T1000 (cell line): ENCODE measurements at places on chromosomes 16 and 17.

GRCh38 chr17:333626-334396 lies 18.8 kb downstream of the RPH3AL start:
- DNase-seq: no peak

DNA sequence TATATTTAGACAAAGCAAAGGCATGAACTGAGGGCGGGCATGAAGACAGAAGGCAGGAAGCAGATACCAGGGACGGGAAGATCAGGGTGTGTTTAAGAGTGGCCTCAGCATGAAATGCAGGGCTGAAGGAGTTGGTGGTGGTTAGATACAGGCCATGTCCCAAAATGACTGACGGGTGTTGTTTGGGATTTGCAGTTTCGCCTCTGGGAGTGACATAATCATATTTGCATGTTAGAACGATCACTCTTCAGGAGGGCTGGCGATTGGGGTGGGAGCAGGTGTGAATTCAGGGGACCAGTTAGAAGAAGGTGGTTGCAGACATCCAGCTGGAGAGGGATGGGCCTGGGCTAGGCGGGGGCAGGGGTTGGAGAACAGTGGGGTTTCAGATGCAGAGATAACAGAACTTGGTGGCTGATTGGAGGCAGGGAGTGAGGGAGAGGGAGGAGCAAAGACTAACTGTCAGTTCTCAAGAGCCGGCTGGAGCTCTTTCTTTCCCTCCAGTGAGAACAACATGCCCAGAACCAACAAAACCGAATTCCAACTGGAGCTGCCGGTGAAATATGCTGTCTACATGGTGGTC lies 27.2 kb upstream of the ITGAX start:
- DNase-seq: no peak

- DNase-seq: no peak
Observed at GRCh38 chr17:74368341-74369081, 1.2 kb downstream of the GPR142 start.

- DNase-seq: no peak
Observed at GRCh38 chr16:14175086-14175485, 104.0 kb downstream of the MRTFB start.

GRCh38 chr17:65780111-65780510 lies 218.7 kb upstream of the AXIN2 start:
- DNase-seq: no peak

DNA sequence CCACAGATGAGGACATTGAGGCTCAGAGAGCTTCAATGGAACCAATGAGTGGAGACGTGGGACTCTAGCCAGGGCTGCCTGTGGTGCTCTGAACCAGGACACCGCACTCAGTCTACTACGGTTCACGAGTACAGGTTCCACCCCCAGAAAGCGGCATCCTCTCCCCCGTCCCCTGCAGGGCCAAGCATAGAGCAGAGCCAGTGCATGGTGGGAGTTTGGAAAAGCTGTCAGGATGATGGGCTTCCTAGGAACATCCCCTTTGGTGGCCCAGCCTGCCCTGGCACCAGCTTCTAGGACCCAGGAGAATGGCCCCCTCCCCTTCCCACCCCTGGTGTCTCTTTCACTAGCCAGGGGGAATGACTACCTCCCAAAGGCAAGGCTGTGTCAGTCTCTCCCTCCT lies 8.4 kb downstream of the ZNF319 start:
- no peak for DNase-seq

- DNase-seq: no peak
Observed at GRCh38 chr16:58099097-58099955, 29.9 kb downstream of the CFAP20 start.

DNA sequence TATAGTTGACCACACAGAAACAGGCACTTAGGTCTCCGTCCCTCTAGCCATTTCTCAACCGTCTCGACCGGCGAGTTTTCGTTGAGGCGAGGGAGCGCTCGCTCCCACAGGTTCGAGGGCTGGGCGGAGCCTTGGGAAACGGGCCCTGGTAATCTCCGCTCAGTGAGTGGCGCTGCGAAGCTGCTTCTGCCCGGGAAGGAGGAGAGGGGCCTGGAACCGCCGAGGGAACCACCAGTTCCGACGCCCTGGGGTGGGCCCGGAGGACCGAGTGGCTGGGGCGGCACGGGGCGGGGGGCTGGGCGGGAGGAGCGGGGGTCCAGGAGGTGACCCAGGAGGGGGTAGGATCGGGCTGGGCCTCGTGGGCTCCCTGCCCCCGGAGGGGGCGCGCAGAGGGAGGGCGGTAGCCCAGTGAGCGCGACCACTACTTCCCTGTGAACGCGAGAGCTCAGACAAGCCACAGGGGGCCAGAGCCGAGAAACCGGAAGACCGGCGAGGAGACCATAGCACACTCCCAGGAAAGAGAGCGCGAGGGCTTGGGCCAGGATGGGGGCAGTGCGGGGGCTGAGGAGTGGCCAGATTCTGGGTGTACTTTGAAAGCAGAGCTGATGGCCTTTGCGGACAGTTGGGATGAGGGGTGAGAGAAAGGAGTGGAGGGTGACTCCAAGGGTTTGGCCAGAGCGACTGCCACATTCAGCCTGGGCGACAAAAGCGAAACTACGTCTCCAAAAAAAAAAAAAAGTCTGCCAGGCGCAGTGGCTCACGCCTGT lies 29.9 kb upstream of the ARL4D start:
- DNase-seq: peak; percentile 42

GRCh38 chr17:34797720-34798119 lies 163.5 kb downstream of the CCT6B start:
- no peak for DNase-seq

DNA sequence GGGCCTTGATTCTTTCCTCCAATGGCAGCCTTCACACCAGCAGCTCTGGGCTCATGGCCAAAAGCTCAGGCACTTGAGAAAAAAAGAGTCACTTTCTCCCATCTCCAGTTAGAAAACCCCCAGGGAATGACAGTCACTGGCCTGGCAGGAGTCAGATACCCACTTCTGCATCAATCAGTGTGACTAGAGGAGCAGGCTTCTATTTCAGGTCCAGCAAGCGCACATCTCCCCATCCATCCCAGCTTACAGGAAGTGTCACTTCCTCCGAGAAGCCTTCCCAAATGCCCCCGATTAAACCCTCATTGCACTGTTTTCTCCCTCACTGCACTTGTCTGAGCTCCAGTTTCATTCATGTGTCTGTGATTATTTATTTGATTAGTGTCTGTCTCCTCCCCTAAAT lies 30.4 kb upstream of the CCL1 start:
- DNase-seq: no peak

GRCh38 chr16:82639263-82639662 lies 12.5 kb downstream of the CDH13 start:
- DNase-seq: no peak

DNA sequence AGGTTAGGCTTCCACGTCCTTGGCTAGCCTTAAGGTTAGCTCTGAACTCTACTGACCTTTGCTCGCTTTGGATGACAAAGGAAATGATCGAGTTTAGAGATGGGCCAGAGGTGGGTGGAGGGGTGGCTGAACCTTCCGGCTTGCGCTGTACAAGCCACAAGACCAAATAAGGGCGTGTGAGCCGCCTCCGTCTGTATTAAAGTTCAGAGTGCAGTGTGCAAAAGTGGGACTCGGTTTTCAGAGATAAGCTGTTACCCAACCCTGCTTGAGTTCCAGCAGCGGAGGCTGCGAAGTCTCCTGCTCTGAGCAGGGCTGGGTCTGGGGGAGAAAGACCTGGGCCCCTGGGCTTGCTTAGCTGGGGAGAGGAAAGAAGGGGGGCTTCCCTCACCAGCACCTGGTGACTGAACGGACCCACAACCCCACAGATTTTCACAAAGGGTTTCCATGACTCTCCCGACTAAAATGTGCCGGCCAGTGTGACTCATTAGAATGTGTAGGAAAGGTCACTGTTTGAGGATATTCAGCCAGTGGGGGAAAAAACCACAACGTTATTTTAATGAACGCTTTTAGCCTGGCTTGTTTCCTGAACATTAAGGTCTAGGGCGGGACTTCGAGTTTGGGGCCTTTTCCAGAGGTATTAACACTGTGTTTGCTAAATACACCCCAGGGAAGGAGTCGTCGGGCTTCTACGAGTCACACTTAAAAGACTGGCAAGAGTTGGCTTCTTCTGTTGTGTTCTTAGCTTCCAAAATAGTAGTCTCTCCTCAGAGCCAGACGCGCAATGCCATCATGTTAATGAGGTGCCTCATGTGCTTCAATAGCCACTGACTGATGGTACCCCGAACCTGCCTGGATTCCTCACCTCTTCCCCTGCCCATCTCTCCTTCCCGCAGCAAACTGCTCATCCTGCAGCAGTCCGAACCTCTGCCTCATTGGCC lies 67.0 kb downstream of the CENPV start:
- DNase-seq: peak; percentile 84

GRCh38 chr16:75380870-75381269 lies 52.4 kb downstream of the CFDP1 start:
- no peak for DNase-seq

GRCh38 chr16:26091511-26091910 lies 399.8 kb downstream of the HS3ST4 start:
- DNase-seq: no peak

DNA sequence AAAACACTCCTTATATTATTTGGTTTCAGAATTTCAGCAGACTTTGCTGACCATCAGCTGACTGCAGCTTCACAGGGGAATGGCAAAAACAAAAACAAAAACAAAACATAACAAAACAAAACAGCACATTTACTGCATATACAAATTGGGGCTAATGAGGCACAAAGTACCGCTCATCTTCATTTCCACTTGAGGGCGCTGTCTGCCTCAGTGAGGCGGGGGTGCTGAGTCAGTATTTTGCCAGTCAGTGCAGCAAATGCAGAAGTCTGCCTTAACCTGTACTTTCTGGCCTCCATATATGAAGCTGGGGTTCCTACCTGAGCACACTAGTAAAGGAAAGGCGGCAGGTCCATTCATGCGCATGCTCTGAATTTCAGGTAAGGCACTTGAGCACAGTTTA lies 13.5 kb upstream of the DYNLRB2 start:
- no peak for DNase-seq

DNA sequence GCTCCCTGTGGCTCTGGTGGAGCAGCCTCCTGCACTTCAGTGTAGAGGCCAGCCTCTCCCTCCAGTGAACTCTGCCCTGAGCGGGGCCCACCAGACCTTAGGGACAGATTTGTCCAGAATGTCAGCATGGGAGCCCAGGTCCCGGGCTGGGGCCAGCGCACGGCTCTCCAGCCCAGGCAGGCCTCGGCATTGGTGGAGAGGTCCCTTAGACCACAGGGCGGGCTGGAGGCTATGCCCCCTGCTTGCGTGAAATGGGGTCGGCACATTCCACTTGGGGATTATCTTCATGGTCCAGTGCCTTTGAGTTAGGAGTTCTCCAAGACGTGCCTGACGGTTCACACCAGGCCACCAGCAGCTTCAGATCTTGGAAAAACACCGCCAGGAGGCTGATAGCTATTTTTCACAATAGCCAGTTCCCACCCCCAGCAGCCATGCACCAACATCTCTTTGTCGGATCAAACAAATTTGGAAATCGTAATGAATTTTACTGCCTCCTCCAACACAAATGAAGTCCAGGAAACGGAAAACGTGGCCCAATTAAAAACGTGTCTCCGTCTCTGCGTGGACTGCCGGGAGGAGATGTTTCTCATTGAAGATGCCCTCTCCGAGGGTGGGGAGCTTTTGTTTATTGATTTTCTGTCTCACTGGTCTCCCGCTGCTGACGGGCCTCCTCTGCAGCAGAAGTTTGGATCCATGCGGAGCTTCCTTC lies 110.0 kb upstream of the CIBAR2 start:
- DNase-seq: no peak

DNA sequence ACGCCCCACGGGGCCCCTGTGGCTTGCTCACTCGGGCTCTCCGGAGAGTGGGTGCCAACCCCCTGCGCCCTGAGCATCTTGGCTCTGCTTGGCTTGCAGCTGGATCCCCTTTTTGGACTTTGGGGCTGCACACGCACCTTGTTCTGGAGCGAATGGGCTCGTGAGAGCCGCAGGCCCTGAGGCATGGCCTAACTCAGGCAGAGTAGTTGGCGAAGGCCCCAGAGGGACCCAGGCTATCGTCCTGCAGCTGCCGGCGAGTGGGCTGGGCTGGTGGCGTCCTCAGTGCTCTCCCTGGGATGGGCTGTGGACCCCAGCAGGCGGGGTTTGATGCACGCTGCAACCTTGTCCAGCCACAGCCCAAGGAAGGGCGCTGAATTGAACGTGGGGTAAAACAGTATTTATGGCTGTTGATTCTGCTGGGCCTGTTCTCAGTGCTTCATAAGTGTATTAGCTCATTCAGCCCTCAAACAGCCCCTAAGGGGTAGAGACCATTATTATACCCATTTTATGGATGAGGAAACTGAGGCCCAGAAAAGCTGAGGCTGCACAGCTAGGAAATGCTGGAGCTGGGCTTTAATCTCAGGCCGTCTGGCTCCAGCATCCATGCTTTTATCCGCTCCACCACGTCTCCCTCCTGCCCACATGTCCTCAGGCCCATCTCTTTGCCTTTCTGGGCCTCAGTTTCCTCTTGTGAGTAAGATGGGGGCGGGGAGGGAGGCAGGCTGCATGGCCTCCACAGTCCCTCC lies 171.2 kb upstream of the CIBAR2 start:
- DNase-seq: no peak

DNA sequence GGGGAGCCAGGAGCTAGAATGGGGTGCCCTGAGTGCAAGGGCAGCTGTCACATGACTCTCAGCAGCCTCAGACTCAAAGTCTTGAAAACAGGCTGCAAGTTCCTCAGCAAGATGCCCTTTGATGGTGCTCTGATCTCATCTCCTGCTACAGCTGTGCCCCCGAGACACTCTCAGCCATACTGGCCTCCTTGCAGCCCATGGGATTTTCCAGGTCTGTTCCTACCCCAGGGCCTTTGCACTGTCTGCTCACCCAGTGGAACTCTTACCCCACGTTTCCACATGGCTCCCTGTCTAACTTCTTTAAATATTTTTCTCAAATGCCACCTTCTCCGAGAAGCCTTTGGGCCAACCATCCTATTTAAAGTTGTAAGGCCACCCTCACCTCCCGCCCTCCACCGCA lies 146.9 kb downstream of the C16orf95 start:
- no peak for DNase-seq

GRCh38 chr16:78641433-78641832 lies 542.0 kb downstream of the WWOX start:
- no peak for DNase-seq

GRCh38 chr17:50303051-50303450 lies 28.8 kb downstream of the TMEM92 start:
- DNase-seq: no peak

DNA sequence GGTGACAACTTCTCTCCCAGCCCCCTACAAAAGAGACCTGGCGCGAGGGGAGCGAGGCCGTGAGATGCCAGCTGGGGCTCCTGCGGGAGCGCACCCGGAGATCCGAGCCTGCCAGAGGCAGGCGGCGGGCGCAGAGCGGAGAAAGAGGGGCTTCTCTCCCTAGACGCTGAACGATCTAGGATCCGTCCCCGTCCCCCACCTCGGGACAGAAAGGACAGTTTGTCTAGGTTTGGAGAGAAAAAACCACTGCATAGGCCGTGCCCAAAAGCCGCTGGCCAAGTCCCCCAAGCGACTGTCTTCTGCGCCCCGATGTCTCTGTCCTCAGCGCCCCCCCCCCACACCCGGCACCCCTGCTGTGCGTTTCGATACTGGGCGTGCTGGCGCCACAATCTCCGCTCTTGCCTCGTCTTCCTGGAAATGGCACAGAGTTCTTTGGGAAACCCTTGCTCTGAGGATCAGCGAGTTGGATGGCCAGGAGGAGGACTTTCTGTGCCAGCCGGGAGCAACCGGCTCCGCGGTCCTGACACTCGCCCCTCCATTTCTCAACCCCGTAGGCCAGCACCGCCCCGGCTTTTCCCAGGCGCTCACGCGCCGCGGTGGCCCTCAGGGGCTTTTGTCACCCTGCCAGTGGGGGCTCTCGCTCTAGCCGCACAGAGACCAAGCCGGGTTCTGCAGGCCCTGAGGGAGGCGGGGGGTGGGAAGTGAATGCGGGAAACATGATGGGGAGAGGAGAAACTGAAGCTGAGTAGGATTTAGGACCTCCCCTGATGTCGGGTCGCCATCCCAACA lies 1.0 kb downstream of the SSTR2 start:
- DNase-seq: no peak
